Esophagus mucosa (tissue), 1 donor: ENCODE measurements at places on chromosomes 4 and X. TPM values are rescaled to one million over a fixed set of nuclear protein-coding genes. Genes with fewer than 3 reads are reported as not detected.

TXK gene
- total RNA-seq = 1.4 TPM

DCAF4L1 gene
- 0.08 TPM for total RNA-seq

FMR1NB gene
- not detected for total RNA-seq

ATOH1 gene
- total RNA-seq = not detected
